ENCODE measurements at places on chromosomes 16 and 17.

GRCh38 chr16:13571036-13571435, 348.9 kb upstream of the ERCC4 start:
- DNase-seq, result no peak

- no peak for DNase-seq
Measured at GRCh38 chr17:49407086-49407485, 7.6 kb downstream of the PHB1 start.

DNA sequence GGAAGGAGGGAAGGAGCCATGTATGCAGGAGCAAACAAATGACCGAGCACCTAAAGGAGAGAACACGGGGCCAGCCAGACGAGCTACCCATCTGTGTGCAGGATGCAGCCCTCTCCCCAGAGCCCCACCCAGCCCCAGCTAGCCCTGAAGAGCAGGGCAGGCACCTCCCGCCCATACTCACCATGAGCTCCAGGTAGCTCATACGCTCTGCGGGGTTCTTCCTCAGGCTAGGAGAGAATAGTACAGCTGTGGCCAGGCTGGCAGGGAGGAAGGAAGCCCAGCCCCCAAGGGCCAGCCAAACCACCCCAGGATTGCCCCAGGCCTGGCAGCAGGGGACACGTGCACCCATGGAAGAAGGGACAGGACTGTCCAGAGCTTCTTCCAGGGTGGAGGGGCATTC, 81.9 kb downstream of the KCNJ18 start:
- DNase-seq, result no peak

- DNase-seq, result no peak
Measured at GRCh38 chr17:76004750-76005262, 4.2 kb downstream of the CDK3 start.

- DNase-seq, result no peak
Measured at GRCh38 chr17:13029340-13029739, 11.5 kb upstream of the ELAC2 start.

GRCh38 chr17:19672009-19672750, 23.6 kb downstream of the ALDH3A2 start:
- no peak for DNase-seq

- peak; percentile 54 for DNase-seq
Measured at GRCh38 chr17:39652587-39653315, 12.4 kb upstream of the TCAP start.

DNA sequence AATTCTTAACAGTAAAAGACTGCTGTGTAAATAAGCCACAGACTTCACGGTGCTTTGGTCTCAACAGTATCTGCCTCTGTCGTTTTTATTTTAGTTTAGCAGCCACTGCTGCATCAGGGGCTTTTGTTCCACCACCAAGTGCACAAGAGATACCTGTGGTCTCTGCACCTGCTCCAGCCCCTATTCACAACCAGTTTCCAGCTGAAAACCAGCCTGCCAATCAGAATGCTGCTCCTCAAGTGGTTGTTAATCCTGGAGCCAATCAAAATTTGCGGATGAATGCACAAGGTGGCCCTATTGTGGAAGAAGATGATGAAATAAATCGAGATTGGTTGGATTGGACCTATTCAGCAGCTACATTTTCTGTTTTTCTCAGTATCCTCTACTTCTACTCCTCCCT, 7.9 kb downstream of the HERPUD1 start:
- no peak for DNase-seq

- no peak for DNase-seq
Measured at GRCh38 chr17:17497065-17497844, 1.1 kb upstream of the RASD1 start.

DNA sequence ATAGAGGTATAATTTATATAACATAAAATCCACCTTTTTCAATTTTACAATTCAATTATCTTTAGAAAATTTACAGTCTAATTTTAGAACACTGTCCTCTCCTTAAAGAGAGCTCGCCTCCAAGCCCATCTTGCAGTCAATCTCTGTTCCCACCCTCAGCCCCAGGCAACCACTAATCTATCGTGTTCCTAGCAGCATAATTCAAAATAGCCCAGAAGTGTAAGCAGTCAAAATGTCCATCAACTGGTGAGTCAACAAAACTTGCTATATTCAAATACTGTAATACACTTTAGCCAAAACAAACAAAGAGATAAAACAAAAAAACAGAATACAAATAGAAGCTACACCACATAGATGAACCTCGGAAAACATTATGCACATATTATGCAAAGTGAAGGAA, 1006.8 kb upstream of the EEF2KMT start:
- no peak for DNase-seq

DNA sequence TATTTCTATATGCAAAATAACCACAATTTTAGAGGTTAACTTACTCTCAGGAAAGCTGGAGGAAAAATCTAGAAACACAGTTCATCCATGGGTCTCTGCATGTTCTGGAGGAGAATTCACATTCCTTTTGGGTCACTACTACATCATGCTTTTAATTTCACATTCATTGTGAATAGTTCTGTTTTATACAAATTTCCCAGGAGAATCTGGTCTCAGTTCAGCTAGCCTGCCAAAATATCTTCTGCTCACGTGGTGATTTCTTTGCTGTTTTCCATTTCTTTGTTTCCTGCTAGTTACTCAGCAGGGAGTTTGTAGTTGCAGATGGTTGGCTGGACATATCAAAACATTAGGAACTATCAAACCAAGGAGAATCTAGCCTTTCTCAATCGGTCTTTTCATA, at the start of gene ABCA9:
ABCA9 (minus strand) TSS at position 106 of the 400 bp plus-strand sequence. CDS start 9,801 bp downstream, outside the sequence.
- no peak for DNase-seq

- no peak for DNase-seq
Measured at GRCh38 chr16:17557949-17558348, 87.2 kb upstream of the XYLT1 start.

DNA sequence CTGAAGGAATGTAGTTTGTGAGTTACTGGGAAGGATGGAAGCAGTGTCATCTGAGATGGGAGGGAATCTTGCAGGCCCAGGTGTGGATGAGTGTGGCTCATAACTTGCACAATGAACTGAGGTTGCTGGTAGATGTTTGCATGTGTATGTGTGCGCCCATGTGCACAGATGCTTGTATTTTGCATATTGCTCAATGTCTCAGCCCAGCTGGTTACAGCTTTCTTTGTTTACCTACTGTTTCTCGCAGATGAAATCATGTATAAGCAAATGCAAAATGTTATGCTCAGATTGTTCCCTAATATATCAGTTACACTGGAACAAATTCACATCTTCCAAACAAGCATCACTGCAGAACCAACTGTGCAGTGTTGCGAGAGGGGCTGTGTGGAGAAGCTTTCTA, 452.2 kb upstream of the EEF2KMT start:
- no peak for DNase-seq

- no peak for DNase-seq
Measured at GRCh38 chr17:79955691-79956440, 79.8 kb downstream of the TBC1D16 start.

GRCh38 chr17:71455219-71455618, 665.6 kb upstream of the SOX9 start:
- no peak for DNase-seq

GRCh38 chr16:49738832-49739231, 117.1 kb downstream of the ZNF423 start:
- DNase-seq, result no peak

GRCh38 chr17:36503456-36504155, 17.1 kb downstream of the ZNHIT3 start:
- no peak for DNase-seq

GRCh38 chr16:5762362-5762761, 664.8 kb upstream of the EEF2KMT start:
- DNase-seq, result no peak

- DNase-seq, result no peak
Measured at GRCh38 chr16:24671455-24671954, 57.9 kb upstream of the TNRC6A start.

DNA sequence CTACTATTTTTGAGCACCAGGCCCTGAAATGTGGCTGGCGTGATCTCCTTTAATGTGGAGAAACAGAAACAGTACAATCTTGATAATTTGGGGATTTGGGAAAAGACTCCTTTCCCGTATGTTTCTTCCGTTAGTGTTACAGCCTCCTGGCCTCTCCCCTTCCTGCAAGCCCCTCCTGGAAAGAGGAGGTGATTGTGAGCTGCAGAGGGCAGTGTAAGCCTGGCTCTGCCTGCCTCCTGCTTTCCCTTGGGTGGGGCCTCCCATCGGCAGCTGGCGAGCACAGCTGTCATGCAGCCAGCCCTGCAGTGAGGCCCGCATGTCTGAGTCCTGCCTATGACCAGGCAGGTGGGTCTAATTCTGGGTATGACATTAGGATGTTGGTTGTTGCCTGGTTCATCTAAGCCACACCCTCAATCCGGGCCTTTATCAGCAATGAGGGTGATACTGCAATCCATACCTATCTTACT, 48.7 kb upstream of the WSB1 start:
- peak; percentile 94 for DNase-seq

DNA sequence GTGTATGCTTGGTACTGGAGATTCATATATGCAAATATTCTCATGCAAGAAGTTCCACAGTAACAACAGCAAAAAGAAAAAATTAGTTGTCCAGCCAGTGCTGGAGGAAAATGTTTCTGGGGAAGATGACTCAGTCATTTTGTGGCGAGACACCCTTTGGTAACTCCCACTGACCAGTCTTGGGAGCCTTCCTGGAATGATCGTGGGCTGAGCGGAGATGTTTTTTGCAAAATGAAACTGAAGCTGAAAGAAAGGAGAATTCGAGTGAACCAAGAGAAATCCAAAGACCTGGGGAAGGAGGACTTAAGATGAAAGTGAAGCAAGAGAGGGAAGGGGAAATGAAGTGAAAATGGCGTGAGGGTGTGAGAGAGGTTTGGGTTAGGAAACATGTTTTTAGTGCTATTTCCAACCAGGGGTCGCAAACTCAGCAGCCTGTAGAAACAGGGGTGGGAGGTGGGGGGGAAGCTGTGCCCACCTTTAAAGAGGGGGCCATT, 5.2 kb downstream of the ITPRIPL2 start:
- DNase-seq, result peak; percentile 97

GRCh38 chr16:51526621-51527020, 375.6 kb upstream of the SALL1 start:
- peak; percentile 40 for DNase-seq

GRCh38 chr17:2240541-2240940, 63.0 kb downstream of the SMG6 start:
- no peak for DNase-seq
